ENCODE measurements at places on chromosomes 11 and 22.
A peak's percentile ranks its signal among the peaks of the same experiment; 100 is the strongest.

DNA sequence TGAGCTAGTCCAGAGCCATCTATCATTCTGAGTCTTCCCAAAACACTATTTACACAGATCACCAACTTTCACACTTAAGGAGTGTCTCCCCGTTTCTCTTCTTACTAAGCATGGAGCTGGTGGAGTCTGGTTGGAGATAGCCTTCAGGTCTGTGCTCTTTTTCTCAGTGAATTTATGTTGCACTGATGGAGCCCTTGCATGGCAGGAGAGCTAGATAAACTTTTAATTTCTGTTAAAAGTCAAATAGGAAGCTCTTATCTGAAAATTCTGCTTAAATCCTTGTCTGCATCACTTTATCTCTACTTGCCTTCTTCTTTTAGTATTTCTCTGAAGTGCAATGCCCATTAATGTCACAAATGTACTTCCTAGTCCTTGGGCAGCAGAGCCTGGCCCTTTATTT lies 63.4 kb downstream of the ST3GAL4 start:
- no peak for DNase-seq

DNA sequence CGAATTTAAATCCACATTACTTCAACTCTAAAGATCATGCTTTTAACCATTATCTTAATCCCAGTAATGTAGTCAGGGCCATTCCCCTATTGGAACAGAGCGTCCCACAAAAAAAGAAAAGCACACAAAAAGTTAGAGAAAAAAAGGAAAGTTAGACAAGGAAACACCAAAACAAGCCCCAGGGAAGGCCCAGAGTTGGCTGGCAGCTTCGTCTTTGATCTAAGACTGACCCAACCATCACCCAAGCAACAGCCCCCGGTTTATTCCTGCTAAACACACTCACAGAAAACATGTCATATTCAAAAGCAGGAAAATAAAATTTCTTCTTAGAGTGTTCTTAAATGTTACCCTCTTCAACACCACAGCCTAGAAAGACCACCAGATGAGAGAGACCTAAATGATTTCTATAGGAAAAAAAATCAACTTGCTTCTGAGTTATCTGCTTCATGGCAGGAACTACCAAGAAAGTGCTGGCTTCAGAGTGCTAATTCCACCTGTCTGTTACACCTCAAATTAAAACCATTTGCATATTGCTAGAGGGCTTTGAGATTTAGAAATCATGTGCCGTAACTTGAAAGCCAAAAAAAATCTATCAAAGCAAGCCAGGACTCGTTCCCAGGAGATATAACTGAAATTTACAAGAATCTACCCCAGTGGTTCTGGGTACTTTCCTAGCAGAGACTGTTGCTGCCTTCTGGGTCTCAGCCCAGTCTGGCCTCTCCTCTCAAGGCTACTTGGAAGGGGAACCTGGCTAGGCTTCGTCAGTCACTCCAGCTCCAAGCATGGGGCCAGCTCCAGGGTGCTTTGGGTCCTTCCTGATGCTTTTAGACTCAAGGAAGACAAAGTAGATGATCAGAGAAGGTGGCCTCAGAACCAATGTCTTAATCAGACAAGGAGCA lies 31.2 kb downstream of the POU2AF3 start:
- no peak for DNase-seq

GRCh38 chr11:48041877-48042695 lies 61.7 kb downstream of the PTPRJ start:
- DNase-seq, result no peak

- DNase-seq, result no peak
Observed at GRCh38 chr11:92329137-92329536, 104.5 kb downstream of the FAT3 start.

DNA sequence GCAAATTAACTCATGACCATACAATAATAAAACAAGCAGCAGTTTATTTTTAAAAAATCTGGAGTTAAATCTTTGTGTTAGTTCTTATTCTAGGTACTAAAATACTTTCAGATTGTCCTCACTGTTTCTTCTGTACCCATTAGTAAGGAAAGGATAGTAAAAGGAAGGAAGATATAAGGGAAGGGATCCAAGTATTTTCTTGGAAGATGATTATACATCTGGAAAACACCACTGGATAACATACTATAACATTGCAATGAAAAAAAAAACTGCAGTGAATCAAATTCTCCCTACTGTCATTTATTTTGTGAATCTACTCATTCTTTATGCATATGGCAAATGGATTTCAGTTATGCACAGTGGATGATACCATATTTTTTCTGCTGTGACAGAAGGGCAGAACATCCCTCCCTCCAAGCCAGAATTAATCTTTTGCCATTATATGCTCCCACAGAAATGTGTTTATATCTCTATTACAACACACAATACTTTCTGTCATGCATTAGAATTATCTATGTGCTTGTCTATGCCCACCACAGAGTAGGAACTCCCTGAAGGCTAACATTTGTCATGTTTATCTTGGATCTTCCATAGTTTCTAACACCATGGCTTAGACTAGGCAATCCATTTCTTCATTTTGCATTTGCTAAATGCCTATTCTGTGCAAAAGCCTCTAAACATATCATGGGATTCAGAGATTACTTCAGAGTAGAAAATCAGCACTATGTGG lies 282.3 kb upstream of the CTSC start:
- no peak for DNase-seq

- DNase-seq, result peak; percentile 50
Observed at GRCh38 chr22:24146194-24146616, 35.1 kb upstream of the SUSD2 start.

- no peak for DNase-seq
Observed at GRCh38 chr11:75924966-75925784, 110.2 kb downstream of the UVRAG start.

DNA sequence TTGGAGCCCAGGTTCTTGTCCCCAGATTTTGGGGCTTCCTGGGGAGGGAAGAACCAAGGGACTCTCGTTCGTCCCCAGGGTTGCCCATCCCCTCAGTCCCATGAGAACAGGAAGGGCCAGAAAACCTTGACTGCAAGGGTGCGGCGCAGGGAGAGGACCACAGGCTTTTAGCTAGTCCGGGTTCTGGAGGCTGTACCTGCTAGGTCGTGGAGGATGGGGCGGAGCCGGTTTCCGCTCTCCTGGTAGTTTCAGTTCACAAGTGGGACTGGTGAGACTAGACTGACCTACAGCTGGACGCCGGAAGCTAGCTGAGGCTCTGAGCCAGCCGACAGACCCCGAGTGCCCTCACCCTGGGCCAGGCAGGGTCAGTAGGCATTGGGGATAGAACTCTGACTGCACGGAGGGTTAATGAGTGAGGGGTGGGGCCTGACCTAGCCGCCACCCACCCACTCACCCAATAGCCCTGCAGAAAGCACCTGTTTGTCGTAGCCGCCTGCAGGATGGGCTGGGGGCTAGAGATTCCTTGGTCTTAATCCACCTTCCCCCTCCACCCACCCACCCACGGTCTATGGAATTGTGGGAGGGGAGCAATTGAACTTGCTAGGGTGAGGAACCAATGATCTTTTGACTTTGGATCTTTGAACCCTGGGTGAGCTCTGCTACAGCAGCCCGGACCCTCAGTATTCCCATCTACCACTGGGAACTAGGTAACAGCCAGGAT lies 1.5 kb downstream of the MAFF start:
- no peak for DNase-seq

DNA sequence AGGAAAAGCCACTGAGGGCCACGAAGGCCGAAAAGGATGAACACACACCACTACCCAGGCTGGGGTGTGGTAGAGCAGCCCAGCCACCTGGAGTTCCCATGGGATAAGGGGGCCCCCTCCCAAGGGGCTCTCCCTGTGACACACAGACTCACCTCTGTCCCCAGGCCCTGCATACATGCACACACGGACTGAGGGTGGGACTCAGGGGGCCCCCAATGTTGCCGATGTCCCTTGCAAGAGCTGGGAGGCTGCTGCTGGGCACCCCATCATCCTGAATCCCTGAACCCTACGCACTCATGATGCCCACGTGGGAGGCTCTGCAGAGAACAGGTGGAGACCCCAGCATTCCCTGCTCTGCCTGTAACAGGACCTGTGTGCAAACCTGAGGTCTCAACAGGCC lies 14.5 kb downstream of the SHANK2 start:
- no peak for DNase-seq

GRCh38 chr11:134512061-134512460 lies 100.0 kb upstream of the B3GAT1 start:
- no peak for DNase-seq

DNA sequence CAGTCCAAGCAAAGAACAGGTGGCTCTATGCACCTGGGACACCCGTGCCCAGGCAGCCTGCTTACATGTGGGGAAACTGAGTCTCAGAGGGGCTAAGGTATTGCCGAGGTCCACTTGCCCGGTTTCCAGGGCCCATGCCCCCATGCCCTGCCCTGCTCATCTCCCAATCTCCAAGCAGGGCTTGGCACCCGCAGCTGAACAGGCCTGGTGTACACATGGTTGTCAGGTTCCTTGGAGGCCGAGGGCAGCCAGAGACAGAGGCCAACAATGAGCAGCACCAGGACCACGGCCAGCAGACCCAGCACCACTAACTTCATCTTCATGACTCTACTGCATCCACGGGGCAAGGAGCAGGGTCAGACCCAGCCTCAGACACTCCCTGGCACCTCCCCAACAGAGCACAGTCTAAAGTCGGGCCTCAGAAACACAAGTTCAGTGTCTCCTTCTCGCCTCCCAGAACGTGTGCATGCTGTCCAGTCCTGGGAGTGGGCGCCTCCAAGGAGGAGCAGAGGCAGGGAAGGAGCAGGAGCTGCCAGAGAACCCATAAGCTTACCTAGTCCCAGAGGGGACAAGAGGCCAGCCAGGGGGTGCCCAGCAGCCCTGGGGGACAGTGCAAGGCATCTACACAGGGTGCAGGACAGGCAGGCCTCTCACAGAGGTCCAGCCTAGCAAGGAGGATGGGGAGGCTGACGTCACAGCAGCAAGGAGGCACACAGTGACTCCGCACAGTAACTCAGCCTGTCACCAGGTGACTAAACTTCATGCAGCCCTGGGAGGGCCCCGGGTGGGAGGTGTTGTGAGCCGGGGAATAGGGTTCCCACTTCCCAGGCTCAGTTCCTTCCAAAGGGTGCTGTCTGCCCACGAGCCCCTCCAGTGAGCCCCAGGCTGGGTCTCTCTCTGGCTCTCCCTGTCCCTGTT lies 20.2 kb upstream of the RGL4 start:
- DNase-seq, result no peak

DNA sequence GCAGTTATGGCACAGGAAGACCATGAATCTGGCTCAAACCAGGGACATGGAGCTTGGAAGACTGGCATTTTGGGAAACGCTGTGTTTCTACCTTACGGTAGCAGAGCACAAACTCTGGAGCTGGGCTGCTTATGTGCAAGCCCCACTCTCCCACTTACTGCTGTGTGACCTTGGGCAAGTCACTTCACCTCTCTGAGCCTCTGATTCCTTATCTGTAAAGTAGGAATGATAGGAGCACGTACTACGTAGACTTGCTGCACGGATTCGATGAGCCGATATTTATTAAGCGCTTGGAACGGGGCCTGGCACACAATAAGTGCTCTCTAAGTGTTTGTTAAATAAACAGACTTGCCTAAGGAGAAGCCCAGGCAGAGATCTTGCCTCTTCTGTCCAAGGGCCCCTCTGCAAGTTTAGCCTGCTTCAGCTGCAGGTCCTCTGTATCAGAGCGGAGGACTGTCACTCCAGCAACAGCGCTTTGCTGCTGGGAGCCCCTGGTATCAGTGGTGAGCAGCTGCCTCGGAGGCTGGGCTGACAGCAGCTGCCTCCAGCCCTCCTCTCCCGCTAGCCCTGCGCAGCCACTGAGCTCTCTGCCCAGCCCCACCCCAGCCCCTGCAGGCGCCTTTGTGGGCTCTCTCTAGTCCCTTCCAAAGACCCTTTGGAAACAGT lies 96.9 kb upstream of the ANO1 start:
- DNase-seq, result no peak

DNA sequence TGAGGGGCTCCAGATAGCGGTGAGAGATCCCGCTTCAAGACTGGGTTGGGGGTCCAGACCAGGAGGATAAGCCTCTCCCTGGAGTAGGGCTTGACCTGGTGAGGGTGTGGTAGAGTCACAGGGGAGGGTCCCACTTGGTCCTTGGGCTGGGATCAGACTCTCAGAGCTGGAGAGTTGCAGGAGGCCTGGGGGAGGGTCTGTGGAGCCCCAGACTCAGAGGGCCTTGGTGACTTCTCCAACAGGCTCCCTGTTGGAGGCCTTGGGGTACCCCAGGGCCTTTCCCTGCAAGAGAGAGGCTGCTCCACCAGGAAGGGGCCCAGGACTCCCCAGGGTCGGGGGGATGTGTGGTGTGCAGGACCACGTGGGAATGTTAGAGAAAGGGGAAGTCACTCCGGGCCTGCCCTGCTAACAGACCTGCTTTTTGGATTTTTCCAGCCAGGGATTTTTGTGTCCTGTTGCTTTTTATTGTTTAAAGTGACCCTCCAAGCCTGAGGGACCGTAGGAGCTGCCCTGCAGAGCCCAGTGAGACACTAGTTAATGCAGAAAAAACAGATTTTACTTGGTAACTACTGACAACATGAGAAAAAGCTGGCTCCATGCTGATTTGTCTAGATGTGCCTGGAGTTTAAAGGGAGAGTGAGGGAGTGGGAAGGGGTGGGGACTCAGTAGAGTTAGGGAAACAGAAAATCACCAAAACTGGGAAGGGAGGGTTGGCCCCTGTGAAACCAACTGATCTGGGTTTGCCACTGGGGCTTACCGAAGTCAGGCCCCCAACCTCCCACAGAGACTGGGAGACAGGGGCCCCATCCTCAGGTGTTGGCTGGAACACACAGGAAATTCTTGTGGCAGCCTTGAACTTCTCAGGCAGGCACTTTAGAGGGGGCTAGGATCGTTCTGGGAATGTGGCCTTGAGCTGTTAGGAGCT lies 801 bp upstream of the TXNRD2 start:
- DNase-seq, result no peak

GRCh38 chr22:34105461-34106062 lies 185.3 kb upstream of the LARGE1 start:
- DNase-seq, result no peak

DNA sequence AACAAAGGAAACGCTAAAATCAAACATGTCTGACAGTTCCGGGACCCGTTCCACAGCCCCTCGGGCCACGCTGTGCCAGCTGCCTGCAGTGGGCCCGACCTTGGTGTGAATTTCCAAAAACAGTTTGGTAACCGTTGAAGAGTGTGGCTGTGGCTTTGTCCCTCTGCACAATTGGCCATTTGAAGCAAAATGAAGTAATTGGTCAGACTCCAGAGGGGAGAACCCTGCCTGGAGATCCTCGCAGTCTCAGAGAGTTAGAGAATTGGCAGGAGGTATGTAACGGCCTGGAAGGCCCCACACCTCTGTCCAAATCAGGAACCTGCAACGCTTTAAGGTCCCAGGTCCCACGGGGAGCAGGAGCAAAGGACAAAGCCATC lies 26.3 kb downstream of the TRMU start:
- DNase-seq, result no peak

Data from BJ (cell line).